Activated T-helper 17 cell treated with anti-CD3 and anti-CD28 coated beads, Interleukin-2, amount 50 U/mL, for 72 hours (primary cell): ENCODE measurements at places on chromosomes 12 and 14. TPM values are rescaled to one million over a fixed set of nuclear protein-coding genes. Genes with fewer than 3 reads are reported as not detected.

DNA sequence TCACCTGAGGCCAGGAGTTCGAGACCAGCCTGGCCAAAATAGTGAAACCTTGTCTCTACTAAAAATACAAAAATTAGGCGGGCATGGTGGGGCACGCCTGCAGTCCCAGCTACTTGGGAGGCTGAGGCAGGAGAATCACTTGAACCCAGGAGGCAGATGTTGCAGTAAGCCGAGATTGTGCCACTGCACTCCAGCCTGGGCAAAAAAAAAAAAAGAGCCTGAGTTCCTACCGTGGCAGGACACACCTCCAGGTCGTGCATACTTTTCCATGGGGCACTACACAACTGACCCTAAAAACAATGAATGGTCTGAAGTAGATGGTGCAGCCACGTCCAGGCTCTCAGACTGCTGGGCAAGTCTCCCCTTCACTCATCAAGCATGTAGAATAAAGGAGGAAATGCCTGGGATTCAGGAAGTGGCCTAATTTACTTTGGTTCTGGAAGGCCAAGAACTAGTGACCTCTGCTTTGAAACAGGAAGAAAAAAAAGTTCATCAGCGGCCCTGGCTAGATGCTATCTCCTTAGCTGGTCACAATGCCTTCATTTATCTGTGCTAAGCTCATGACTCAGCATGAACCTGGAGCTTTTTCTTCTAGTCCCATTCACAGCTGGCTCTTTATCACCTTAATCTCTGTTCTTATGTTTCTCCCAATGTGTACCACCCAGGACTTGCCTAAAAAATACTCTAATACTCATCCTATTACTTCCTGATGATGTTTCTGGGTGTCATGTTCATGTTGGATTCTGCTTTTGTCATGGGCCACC lies 55.8 kb upstream of the OR6J1 start:
- no peak for ATAC-seq

GRCh38 chr12:131223171-131223761 lies 269.6 kb downstream of the ADGRD1 start:
- no peak for ATAC-seq

DNA sequence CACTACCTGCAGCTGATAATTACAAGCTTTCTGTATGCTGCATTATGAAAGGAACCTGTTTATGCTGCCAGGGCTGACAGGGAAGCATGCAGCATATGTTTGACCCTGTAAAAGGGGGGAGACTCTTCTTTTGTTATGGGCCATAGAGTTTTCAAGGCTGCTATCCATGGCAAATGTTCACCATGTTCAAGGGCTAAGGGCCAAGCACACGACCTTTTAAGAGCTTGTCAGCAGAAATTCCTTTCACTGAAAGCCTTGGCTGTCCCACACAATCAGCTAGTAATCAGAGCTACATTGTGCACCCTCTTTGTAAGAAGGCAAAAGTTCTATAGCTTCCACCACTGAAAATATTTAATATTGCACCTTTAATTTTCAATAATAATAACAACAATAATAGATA lies 74.2 kb upstream of the MBIP start:
- no peak for ATAC-seq

DNA sequence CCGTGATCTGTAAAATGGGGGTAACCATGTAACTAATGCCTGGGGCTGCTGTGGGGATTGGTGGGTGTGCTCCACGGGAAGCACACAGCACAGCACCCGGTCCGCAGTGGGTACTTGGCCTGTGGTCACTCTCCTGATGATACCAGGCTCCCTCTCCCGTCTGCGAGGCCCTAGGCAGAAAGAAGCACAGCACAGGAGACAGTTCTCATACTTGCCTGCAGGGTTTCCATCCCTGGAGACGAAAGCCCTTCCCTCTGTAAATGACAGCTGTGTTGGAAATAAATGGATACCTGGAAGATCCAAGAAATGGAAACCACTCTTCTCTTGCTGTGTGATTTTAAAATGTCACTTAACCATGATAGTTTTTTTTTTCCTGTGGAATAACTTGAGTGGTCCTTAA lies 7.9 kb upstream of the PRMT8 start:
- ATAC-seq: no peak

- ATAC-seq: no peak
Observed at GRCh38 chr14:67480011-67480410, 8.5 kb downstream of the TMEM229B start.

- ATAC-seq: no peak
Observed at GRCh38 chr12:41967668-41968500, 176.8 kb downstream of the GXYLT1 start.

PLA2G1B gene
- not detected for total RNA-seq

PLXNC1 gene
- 4.9 TPM for total RNA-seq

DAO gene
- total RNA-seq: not detected

RNU4-1 gene
- total RNA-seq: 2,470 TPM
